ENCODE measurements at places on chromosomes 11 and 22.

DNA sequence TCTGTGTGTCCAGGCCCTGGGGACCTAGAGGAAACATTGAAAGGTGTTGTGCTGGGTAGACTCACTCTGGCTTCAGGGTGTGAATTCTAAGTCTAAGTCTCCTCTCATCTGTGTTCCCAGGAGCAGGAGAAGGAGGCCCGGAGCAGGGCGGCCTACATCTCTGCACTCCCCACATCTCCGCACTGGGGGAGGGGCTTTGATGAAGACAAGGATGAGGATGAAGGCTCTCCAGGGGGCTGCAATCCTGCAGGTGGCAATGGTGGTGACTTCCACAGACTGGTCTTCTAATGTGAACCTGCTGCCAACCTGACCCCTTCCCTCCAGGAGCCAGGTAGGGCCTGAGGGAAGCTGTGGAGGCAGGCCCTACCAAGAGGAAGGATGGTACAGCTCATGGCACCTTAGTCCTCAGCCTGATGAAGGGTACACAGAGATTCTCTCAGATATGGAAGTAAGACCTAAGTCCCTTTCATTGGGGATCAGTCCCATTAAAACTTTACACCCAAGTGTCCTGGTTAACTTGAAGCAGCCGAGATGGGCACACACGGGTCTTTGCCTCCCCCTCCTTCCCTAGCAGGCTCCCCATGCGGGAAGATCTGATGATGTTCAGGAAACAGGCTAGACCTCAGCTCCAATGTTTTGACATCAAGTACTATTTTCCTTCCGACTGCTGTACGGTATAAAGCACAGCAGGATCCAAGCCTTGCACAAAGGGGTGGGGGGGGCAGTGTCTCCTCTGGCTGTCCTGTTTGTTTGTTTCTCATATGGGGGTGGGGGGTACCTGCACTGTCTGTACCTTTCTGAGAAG is 25.0 kb downstream of the USP35 start:
- DNase-seq: no peak

DNA sequence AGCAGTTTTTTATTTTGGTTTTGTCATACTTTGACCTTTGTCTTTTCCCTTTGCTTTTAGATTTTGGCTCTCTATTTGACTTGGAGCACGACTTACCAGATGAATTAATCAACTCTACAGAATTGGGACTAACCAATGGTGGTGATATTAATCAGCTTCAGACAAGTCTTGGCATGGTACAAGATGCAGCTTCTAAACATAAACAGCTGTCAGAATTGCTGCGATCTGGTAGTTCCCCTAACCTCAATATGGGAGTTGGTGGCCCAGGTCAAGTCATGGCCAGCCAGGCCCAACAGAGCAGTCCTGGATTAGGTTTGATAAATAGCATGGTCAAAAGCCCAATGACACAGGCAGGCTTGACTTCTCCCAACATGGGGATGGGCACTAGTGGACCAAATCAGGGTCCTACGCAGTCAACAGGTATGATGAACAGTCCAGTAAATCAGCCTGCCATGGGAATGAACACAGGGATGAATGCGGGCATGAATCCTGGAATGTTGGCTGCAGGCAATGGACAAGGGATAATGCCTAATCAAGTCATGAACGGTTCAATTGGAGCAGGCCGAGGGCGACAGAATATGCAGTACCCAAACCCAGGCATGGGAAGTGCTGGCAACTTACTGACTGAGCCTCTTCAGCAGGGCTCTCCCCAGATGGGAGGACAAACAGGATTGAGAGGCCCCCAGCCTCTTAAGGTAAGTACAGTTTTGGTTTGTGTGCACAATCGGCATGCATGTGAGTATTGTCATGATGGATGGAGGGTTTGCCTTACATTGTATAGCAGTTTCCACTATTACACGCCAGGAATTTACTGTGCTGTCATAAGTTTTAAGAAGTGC is 25.0 kb downstream of the EP300 start:
- no peak for DNase-seq

GRCh38 chr11:69434471-69434931 is 47.0 kb upstream of the LINC01488 start:
- DNase-seq: no peak

- no peak for DNase-seq
These were observed 86.8 kb upstream of the TIMP3 start for GRCh38 chr22:32714458-32715430.

GRCh38 chr11:33636104-33636503 is 64.5 kb downstream of the C11orf91 start:
- no peak for DNase-seq

- DNase-seq: no peak
These were observed 11.3 kb downstream of the MUC5B start for GRCh38 chr11:1234054-1234720.

DNA sequence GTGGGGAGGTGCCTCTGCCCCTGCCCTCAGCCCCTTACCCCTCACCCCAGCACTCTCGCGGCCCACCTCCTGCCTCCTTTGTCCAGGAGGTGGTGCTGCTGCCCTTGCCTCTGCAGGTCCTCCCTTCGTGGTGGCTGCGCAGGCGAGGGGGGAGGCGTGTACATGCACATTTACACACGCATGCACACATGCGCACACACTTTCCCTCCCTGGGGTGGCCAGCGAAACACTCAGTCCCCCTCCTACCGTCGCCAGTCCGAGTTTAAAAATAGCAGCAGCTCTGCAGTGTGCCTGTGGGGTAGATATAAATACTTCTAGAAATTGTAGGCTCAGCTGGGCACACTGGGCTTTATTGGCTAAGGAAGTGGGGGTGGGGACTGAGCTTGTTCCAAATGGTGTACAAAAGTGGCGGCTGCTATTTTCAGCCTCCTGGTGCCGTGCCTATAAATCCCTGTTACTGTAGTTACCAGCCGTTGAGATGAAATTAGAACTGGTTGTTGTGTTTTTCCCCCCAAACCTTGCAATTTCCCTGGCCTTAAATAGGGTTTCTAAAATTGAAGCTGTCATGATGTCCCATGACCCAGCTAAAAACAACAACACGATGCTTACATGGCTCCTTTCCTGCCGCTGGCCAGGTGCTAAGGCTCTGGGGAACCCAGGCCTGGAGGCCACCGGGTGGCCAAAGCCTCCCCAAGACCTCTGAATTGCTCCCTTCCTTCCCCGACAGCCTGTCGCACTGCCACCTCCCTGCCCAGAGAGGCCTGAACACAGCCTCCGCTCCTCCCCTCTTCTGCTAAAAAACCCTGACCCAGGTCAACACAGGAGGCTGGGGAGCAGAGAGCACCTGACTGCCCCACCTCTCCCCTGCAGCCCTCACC is 12.4 kb downstream of the PICK1 start:
- DNase-seq: no peak

DNA sequence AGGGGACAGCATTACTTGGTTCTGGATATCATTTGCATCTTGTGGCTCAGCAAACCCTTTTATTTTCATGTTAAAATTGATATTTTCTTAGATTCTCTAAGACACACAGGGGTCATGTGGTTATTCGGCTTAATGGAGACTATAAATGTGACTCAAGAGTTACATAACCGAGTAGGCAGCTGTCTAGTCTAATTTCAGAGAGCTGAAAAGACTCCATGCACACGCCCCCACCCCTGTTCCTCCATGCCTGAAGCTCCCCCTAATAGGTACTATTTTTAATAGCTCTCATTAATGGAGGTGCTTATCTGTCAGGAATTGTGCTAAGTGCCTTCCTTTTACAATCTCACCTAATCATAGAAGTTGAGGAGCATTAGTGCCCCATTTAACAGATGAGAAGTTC is 189.2 kb upstream of the ARHGAP20 start:
- DNase-seq: no peak

GRCh38 chr11:35804451-35805040 is 139.3 kb upstream of the LDLRAD3 start:
- no peak for DNase-seq

DNA sequence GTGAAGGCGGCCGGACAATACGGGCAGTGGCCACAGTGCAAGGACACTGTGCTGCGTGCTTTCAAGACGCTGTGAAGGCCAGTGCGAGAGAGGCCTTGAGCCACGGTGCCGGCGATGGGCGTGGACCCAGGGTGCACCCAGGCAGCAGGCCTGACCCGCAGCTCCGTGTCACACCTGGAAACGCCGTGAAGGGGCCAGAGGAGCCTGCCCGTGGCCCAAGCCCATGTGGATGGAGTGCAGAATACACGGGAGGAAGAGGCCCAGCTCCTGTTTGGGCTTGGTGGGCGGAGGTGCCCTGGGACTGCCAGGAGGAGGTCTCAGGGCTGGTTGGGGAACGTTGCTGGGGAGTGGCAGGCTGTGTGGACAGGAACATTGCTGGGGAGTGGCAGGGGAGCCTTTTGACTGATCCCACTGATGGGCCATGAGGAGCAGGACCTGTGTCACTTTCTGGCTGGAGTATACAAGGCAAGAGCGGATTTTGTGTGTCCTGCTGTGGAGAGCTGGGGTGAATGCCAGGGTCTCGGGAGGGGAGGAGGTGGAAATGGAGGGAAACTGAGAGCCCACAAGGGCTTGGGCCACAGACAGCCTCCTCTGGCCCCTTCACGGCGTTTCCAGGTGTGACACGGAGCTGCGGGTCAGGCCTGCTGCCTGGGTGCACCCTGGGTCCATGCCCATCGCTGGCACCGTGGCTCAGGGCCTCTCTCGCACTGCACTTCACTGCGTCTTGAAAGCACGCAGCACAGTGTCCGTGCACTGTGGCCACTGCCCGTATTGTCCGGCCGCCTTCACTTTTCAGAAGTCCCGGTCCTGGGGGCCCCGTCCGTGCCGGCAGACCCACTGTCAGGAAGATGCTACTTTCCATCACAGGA is 925.4 kb downstream of the BRD1 start:
- DNase-seq: no peak

DNA sequence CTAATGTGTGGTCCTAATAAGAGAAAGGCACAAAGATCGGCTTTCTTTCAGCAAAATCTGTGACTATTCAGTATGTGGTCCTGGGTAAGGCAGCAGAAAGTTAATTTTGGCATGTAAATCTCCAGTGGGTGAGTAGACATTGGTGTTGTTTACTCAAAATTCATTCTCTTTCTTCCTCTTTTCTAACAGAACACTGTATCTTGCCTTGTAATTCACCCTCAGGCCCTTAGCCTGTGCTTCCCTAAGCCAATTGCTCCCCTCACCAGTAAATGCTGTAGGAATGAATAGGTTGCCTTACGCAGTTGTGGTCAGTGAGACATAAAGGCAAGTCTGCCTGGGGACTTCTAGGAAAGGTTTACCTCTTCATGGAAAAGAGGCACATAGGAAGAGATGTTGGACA is 49.9 kb upstream of the PDE3B start:
- DNase-seq: no peak

DNA sequence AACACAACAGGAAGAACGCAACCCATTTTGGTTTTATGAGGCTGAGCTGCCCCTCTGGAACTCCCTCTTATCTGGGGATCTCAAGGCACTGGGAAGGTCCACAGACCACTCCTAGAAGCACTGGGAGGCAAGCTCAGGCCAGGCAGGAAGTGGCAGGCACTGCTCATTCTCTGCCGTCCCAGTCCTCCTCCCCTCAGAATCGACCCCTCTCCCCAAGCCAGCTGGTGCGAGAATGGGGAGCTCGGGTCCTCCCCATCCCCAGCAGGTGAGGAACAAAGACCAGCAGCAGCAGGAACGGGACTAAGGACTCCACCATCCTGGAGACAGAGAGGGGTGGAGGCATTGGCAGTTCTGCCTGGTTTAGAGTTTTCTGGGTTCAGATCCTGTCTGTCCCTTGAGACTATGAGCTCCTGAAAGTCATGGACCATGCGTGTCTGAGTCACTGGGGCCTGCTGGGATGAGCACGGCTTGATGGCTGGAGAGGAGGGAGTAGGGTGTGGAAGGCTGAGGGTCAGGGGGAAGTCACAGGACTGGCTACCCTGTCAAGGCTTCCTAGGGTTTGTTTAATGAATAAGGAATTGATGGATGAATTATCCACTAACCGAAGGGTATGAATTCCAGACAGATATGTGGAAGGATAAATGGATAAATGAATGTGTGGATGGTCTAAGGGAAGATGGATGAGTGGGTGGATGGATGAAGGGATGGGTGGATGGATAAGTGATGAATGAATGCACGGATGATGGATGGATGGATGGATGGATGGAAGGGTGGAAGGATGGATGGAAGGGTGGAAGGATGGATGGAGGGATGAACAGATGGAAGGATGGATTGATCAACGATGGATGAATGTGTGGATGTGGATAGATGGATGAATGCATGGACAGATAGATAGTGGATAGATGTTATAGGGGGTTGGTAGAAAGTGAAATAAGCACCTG is 6.4 kb downstream of the MYEOV start:
- DNase-seq: no peak

DNA sequence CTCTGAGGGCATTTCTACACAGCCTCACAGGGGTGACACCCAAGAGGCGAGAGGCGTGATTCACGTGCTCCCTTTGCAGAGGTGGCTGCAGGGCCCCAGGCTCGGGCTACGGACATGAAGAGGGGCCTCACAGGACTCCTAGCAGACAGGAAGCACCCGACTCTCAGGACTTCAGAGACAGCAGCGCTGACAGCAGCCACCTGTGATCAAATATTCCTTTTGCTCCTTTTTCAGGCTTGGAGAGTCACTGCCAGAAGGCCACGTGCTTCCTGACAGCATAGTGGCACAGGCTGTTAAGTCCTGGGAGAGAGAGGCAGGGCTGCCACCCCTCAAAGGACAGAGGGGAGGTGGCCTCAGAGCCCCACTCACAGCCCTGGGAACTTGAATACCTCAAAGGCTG is 348.9 kb downstream of the CADM1 start:
- no peak for DNase-seq

GRCh38 chr11:98940913-98941312 is 79.8 kb upstream of the CNTN5 start:
- no peak for DNase-seq

DNA sequence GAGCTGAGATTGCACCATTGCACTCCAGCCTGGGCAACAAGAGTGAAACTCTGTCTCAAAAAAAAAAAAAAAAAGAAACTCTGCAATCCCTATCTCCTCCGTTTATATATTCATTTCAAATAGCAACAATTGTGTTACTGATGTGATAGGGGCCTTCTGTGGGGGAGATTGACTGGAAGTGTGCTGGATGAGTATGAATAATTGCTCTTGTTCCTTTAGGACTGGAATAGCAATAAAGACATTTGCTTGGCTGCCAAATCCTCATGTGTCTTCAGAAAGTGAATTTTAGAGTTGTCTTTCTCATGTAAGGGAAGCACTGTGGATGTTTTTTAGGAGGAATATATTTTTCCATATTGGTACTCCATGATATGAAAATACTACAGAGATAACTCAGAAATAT is 21.1 kb upstream of the ME3 start:
- DNase-seq: no peak

DNA sequence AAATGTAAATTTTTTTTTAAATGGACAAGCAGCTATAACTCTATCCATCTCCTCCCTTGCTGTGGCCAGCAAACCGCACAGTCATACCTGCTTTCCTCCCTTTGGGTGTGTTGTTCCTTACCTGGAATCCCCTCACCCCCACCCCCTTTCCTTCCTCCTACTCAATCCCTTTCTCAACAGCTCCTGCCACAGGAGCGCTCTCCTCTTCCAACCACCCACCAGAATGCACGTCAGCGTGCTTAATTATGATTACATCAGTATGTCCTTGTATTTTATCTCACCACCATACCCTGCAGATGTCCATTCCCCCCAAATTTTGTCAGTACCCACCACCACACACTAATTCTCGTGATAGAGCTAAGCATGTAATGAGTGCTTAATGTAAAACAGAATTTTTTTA is 60.9 kb upstream of the LMO2 start:
- DNase-seq: no peak

GRCh38 chr11:64969209-64969608 is 2.7 kb downstream of the MAJIN start:
- no peak for DNase-seq

All from CD4-positive, alpha-beta T cell treated with Interleukin-4 for 4 hours (primary cell).